ENCODE measurements at places on chromosomes 6 and 20.

- DNase-seq, result no peak
These were observed 843 bp upstream of the HEY2 start for GRCh38 chr6:125748406-125749172.

DNA sequence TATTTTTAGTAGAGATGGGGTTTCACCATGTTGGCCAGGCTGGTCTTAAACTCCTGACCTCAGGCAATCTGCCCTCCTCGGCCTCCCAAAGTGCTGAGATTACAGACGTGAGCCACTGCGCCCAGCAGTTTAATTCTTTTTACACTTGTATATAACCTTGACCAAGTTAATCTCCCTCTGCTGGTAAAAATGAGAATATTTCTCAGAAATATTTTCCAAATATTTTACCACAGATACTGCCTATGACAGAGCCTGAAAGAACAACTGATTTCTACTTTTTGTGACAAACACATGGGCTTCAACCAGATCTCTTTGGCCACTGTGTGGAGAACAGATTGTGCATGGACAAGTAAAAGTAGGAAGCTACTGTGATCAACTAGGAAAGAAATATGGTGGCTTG, 21.2 kb upstream of the NHSL1 start:
- no peak for DNase-seq

- DNase-seq, result no peak
These were observed 128.1 kb upstream of the CCN2 start for GRCh38 chr6:132079286-132079685.

DNA sequence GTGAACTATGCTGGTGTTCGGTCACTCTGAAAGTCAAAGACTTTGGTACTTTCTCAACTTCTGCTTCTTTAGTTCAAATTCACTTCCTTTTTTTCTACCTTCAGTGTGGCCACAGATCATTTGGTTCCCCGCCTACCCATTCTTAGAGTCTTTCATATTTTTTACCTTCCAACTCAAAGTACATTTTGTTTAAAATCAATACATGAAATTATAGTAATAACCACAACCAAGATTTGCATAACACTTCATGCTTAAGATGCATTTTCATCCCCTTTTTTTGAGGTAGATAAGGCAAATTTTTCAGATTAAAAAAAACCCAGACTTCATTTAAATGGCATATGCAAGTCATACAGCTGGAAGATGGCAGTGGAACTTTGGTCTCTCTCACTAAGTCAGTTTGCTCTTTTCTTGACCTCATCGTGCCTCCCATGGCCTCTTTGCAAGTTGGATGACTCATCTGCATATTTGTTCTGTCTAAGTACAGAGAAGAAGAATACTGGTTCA, 11.9 kb upstream of the CNR1 start:
- no peak for DNase-seq

DNA sequence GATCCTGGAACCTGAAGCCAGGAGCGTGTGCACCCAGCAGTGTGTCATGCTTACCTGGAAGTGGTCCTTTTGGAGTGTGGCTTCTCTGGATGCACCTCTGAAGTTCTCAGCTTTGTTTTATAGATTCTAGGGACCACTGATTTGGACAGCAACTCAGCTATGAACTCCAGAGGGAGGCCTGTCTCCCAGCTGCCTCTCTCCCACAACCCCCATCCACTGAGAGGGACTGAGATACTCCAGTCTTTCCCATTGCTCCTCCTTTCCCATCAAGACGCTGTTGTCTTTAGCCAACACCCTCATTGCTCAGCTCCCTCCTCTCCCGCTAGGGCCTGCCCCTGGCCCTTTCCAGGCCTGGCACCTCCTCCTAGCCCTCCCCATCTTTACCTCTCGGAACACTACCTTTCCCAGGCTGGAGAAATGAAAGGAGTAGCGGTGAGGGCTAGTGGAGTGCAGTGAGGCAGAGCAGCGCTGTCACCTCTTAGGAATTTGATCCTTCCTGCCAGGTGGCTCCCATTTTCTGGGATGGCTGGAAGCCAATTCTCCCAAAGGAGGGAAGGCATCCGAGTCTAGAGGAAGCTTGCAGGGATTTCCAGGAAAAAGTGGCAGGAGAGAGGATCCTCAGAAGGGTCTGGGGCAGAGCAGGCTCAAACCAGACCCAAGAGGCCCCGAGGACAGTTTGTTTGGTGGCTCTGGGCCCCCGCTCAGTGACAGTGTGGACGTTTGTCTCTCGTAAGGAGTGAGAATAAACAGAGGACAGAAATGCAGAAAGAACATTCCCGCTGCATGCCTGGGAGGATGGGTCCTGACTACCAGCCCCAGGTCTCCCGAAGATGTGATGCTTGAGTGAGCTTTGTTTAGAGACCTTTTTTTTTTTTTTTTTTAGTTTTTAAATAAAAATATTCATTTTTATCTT, at the start of gene LRRN4:
LRRN4 (minus strand) TSS at position 285 of the 913 bp plus-strand sequence. CDS start 1,261 bp downstream, outside the sequence.
- no peak for DNase-seq

DNA sequence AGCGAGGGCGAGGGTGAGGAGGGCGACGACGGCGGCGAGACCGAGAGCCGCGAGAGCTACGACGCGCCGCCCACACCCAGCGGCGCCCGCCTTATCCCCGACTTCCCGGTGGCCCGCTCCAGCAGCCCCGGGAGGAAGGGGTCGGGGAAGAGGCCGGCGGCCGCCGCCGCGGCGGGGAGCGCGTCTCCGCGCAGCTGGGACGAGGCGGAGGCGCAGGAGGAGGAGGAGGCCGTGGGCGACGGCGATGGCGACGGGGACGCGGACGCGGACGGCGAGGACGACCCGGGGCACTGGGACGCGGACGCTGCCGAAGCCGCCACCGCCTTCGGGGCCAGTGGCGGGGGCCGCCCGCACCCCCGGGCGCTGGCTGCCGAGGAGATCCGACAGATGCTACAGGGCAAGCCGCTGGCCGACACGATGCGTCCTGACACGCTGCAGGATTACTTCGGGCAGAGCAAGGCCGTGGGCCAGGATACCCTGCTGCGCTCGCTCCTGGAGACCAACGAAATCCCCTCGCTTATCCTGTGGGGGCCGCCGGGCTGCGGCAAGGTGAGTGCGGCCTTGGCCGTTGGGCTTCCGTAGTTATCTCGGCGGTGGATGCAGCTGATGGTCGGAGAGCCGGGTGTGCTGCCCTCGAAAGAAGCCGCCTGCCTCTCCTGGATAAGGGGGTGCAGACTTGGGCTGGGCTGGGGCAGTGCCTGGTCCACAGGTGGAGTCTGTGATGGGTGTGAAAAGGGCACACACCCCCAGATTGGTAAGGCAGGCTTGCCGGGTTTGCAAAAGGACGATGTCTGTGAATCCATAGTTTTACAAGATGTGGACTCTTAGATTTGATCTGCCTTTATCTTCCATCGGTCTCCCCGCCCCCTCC, 938 bp downstream of the WRNIP1 start:
- no peak for DNase-seq

DNA sequence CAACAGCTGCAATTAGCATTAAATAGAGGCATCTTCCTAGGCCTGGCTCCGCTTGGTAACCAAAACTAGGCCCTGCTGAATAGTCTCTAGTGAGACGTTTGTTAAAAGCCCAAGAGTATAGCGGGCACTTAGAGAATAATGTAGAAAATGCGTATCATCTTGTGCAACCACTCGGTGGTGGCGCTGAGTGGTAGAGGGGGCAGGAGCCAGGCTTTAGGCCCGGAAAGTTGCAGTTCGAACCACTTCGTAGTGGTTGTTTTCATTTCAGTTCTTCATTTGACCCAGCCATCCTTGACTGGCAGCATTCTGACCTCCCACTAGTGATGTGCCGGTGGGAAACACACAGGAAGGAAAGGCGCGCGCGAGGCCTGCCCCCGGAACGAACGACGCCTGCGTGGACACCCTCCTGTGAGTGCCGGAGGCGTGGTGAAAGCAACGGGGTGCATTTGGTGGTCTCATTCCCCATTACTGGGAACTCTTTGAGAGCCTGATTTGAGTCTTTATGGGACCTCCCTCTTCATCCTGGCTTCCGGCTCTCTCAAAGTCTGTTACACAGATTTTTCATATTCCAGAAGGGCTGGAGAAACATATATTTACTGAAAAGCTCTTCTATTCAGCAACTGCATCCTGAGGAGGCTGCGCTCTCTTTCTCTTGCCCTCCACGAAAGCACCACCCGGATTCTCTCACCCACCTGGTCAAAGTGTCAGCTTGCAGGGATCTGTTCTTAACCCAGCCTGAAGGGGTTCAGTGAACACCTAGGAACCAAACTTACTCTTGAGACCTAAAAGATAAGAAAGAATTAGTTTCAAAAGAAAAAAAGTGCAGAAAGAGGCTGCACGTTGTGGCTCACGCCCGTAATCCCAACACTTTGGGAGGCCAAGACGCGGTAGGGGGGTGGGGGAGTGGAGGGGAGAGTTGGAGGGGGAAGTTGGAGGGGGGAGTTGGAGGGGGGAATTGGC, 18.2 kb downstream of the GPX5 start:
- DNase-seq, result no peak
